ENCODE measurements at places on chromosomes 4 and X. TPM values are rescaled to one million over a fixed set of nuclear protein-coding genes. Genes with fewer than 3 reads are reported as not detected.

- peak; percentile 17 for ATAC-seq
Observed at GRCh38 chrX:48497871-48498270, 10.9 kb upstream of the PORCN start.

USP17L28 gene
- not detected for total RNA-seq

DNA sequence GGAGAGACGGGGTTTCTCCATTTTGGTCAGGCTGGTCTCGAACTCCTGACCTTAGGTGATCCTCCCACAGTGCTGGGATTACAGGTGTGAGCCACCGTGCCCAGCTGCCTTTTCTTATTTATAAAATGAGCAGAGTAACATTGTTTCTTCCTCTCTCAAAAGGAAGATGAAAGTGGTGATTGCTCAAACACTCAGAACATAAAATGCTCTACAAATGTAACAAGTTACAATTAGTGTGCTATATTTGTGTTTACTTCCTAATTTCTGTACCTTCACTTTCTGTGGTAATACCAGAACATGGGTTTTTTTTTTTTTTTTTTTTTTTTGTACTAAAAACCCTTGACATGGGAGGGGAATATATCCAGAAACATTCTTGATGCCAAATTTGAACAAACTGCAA is 197.9 kb downstream of the MGST2 start:
- ATAC-seq: no peak

GRCh38 chr4:48403358-48403757 is 62.0 kb downstream of the SLAIN2 start:
- ATAC-seq: no peak

- peak; percentile 24 for ATAC-seq
Observed at GRCh38 chrX:5876984-5877596, 351.6 kb downstream of the NLGN4X start.

AKAP14 gene
- not detected for total RNA-seq

- peak; percentile 53 for ATAC-seq
Observed at GRCh38 chrX:148976571-148977400, 476.4 kb downstream of the AFF2 start.
